AG08395 (cell line): ENCODE measurements at places on chromosomes 3 and 15.

DNA sequence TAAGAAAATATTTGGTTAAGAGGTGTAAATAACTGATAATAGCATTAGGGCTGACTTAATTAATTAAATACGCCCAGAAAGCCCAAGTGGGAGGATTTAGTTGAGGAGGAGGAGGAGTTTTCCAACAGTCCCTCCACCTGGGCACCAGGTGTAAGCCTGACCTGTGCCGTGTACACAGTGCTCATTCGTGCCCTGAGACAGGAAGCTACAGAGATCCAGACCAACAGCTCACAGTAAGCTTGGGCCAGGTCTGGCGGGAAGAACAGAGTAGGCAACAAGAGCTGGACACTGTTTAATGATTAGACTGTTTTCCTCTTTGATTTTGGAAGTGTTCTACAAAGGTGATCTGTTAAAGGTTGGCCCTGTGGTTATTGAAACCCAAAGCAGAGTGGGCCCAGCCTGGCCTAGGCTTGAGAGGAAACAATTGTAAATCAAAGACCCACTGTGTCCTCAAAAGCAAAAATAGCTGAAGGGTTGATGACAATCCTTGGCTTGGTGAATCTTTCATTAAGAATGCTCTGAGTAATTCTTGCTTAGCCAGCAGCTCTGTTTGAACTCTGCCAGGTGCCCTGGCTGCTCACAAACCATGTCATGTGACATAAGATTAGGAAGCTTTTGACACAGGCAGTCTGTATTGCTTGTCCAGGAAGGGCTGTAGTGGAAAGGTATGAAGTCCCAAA is 13.8 kb downstream of the SQOR start:
- peak; percentile 47 for DNase-seq

- DNase-seq, result no peak
Observed at GRCh38 chr3:99472385-99472784, 166.0 kb upstream of the COL8A1 start.

DNA sequence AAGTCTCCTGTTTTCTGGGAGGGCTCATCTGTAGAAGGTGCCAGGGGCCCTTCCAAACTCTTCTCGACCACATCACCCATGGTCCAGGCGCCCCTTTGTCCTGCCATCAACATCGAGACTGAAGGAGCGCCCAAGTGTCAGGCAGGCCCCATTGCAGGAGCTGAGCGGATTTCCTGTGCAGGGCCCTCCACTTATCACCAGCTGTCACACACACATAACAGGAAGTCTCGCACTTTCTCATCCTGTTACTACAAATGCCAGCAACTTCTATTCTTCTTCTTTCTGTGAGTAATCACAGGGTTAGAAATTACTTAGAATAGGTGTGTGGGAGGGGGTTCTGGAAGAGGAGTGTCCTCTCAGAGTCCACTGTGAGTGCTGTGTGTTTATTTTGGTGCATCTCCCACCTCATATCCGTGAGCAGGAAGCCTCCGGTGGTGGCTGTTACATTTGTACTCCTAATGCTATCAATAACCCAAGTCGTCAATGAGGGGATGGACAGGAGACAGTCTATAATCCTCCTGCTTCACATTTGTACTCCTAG is at the start of gene KLHL6:
KLHL6 (minus strand) TSS at position 166 of the 541 bp plus-strand sequence; CDS start at position 113, 53 bp downstream.
- DNase-seq, result no peak

DNA sequence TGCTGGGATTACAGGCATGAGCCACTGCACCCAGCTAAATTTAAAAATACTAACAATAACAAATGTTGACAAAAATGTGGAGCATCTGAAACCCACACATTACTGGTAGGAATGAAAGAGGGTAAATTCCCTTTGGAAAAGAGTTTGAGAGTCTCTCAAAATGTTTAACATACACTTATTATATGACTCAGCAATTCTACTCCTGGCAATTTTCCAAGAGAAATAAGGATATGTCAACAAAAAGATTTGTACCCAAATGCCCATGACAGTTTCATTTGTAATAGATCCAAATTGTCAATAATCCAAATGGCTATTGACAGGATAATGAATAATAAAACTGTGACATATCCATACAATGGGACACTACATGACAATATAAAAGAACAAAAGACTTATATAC is 9.0 kb downstream of the HCLS1 start:
- DNase-seq, result no peak

DNA sequence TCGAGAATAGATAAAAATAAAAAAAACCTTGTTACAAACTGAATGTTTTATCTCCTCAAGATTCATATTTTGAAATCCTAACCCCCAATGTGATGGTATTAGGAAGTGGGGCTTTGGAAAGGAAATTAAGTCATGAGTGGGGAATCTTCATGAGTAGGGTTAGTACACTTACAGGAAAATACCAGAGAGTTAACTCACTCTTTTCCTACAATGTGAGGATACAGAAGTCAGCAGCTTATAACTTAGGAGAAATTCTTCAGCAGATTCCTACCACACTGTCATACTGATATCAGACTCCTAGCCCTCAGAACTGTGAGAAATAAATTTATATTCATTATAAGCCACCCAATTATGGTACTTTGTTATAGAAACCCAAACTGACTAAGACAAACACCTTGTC is 453.1 kb downstream of the GBE1 start:
- DNase-seq, result peak; percentile 43

GRCh38 chr15:69758810-69759790 is 306.5 kb downstream of the RPLP1 start:
- no peak for DNase-seq

GRCh38 chr3:128066676-128067075 is 14.4 kb downstream of the SEC61A1 start:
- no peak for DNase-seq

GRCh38 chr15:55823699-55824340 is 80.9 kb upstream of the PRTG start:
- DNase-seq, result no peak
